ENCODE measurements at places on chromosomes 7 and 10.
A peak's percentile ranks its signal among the peaks of the same experiment; 100 is the strongest.

- peak; percentile 92 for DNase-seq
Measured at GRCh38 chr10:122112625-122113160, 123.7 kb downstream of the TACC2 start.

GRCh38 chr7:2245883-2246675 lies 4.1 kb downstream of the NUDT1 start:
- DNase-seq: no peak

DNA sequence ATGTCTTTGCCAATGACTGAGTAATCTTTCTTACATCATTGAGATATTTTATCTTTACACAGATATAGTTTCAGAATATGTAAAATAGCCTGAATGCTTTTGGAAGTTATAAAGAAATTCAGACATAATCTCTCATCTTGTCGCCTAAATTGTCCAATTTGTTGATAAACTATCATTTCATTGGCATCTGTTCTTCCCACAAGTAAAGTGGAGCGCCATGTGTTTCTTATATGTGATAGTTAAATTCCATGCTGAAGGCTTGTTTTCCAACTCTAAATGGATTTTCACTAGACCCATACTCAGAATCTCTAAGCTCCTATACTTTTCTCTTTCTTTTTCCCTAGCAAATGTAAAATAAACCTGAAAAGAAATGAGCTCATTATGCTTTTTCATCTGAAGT lies 640.1 kb upstream of the MBL2 start:
- DNase-seq: no peak

DNA sequence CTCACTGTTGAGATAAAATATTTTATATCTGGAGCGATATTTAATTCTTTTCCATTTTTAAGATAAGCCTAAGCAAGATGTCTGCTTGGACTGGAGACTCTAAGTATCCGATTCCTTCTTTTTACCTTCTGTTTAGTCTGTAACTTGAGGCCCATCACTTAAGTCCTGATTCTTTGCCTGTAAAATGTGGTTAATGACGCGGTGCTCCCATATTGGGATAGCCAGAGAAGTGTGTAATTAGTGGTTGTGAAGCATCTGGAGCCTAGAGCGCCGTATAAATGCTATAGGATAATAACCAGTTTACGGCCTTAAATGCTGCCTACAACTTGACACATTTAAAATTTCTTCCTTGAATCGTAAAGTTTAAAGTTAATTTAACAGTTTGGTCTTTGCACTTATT lies 132.9 kb downstream of the CHN2 start:
- DNase-seq: no peak

- no peak for DNase-seq
Measured at GRCh38 chr10:90846746-90847145, 11.1 kb downstream of the HTR7 start.

DNA sequence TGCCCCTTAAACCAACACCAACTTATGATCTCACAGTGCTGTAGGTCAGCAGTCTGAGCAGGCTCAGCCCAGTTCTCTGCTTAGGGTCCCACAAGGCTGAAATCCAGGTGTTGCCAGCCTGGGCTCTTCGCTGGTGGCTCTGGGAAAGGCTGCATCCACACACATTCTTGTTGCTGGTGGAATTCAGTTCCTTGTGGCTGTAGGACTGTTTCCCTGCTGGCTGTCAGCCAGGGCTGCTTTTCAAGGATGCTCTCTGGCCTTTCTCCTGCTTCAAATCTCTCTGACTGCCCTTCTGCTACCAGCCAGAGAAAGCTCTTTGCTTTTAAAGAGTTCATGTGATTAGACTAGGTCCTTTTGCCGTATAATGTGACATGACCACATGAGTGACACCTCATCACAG lies 15.3 kb downstream of the POLL start:
- DNase-seq: no peak

DNA sequence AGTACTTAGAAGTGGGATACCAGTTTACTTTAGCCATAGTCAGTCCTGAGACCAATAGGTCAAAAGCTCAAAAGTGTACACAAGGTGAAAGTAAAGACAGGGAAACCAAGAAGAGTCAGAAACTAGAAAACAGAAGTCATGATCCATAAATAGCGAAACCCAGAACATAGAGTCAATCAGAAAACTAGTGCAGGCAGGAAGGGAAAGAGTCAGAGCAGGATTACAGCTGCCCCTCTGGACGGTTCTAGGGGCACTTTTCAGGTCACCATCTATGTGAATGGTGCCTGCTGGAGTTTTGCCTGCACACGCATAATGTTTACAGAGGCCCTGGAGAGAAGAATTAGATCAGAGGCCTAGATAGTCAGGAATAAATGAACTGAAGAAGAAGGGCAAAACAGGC lies 22.4 kb upstream of the DMTF1 start:
- no peak for DNase-seq

DNA sequence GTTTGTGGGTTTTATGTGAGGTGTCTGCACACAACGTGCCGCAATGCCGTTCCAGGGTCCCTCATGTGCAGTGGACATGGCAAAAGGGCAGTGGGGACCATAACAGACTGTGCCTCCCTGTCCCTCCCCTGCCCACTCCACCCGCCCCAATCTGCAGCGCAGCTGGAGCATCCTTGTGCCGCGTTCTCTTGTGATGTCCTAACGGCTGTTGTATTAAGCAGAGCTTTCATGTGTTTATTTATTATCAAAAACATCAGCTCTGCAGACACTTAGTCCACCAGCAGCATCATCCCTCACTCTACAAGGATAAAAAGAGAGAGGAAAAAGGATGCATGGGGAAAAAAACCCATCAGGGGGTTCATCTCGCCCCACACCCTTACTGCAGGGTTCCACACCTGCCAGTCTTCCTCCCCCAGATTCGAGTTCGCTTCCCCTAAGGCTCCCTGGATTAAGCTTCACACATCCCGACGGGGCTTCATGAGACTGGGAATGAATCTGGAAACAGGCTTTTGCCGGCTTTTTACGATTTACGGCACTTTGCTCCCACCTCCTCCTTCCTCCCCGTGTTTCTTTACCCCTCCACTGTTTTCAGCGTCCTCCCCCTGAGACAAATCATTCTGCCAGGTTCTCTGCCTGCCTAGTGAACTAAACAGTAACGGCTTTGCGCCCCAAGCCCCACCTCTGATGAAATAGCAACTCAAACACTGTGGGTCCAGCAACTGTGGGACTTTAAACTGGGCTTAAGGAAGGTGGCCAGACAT lies 301.4 kb downstream of the CAMK1D start:
- DNase-seq: no peak

DNA sequence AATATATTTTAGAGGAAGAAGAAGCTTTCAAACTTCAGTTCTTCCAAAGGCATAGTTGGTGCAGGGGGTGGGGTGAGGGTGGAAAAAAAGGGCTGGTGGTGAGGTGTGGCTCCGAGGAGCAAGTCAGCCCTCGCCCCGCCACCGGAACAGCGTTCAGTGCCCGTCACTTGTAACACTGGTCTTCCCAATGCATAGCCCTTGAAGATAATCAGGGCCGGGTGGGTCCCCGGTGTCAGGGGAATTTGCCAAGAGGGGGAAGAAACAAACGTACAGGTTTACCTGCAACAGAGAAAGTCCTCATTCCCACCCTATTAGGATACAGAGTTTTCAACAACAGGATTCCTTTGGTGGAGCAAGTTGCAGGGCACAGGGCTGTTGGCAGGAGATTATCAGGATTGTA lies 1.5 kb downstream of the SVOPL start:
- no peak for DNase-seq

DNA sequence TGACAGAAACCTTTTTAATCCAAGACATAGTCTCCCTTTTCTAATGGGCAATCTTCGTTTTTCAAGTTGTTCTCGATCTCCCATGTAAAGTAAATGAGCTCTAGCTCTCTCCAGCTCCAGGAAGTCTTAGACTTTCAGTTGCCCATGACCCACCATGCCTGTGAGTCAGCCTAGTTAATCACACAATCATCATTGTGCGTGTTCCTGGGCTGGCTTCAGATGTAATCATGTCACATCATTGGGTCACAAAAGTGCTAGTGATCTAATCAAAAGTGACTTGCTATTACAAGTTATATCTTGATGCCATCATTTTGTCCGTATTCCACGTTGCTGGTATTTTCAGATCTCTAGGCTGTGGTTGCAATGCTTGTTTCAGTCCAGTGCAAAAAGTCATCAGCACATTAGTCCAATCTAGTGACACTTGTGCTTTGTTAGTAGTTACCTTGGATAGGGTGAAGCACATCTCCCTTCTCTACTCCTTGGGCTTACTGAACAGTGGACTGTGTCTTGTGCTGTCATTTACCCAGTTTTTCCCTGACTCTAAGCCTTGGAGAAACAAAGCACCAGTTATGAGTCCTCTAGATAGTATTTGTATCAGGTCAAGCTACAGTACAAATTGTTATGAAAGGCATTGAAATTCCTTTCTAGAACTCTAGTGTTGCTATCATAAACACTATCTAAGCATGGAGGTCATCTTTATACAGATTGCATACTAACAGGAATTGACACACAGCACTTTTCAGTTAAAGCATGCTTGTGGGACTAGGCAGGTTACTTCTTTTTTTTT lies 316.6 kb downstream of the GFRA1 start:
- peak; percentile 41 for DNase-seq

DNA sequence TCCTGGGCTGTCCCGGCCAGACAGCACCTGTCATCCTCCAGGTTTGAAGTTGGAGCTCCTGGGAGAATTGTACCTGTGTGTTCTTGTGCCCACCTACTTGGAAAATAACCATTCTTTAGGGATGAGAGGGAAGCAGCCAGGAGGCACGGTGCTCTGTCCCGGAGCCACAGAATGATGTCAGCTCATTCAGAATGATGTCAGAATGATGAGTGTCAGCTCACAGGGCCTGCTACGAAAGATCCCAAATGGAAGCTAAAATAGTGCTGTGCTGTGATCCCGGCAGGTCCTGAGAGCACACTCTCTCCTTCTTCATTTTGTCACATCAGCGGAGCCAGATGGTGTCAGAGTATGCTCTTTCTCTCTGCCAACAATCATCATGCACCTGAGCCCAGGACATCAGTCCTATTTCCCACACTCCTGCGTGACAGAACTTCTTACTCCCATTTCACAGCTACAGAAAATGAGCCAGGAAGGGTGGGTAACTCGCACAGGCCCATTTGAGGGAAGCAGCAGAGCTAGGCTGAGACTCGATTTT lies 8.3 kb downstream of the ABCA13 start:
- no peak for DNase-seq

DNA sequence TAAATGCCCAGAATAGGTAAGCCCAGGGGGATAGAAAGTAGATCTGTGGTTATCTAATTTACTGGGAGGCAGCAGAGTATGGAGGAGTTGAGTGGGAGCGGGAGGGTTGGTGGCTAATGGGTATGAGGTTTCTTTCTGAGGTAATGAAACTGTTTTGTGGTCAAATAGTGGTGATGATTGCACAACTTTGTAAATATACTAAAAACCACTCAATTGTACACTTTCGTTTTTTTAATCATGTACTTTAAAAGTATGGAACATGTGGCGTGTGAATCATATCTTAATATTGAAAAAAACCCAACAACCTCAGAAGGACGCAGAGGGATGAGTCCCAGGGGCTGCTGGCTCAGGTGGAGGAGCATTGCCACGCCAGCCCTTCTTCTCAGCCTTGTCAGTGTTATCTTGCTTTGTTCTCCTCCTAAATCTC lies 118.1 kb downstream of the WDR11 start:
- no peak for DNase-seq

GRCh38 chr10:112314822-112315474 lies 31.7 kb downstream of the TECTB start:
- peak; percentile 58 for DNase-seq

GRCh38 chr7:16755397-16755796 lies 1.8 kb downstream of the TSPAN13 start:
- peak; percentile 41 for DNase-seq

- DNase-seq: peak; percentile 77
Measured at GRCh38 chr7:148697256-148698006, 1.3 kb upstream of the CUL1 start.

- DNase-seq: no peak
Measured at GRCh38 chr7:99837649-99838361, 10.0 kb downstream of the CYP3A43 start.

GRCh38 chr10:119454316-119454715 lies 88.2 kb downstream of the RGS10 start:
- DNase-seq: no peak

DNA sequence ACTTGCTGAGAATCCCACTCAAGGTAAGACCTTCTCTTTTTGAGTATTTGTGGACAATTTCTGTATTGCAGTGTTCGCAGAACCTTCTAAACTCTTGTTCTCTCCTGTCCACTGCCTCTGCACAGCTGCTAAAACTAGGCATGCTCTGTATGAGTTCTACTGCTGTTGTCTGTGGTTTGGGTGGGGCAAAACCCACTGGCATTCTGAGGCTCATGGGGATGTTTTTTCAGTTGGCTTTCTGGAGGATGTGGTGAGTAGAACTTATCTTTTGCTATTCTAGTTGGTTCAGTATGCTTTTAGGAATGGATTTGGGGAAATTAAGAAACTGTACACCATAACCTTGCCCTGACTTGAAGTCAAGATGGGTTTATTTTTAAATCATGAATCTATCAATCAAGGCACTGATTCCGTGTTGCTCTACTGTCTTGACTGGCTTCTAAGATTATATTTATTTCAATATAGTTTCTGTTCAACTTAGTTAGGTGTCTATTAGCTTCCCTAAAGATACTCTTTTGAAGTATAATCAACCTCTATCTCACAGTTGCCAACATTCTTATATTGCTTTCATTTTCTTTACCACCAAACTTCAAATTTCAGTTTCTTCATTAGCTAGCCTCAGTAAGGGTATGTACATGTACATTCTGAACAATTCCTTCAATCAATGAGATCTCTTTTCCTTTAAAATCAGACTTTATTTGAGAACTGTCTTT lies 25.0 kb upstream of the C1GALT1 start:
- DNase-seq: peak; percentile 96

- DNase-seq: no peak
Measured at GRCh38 chr7:17206349-17206905, 92.0 kb upstream of the AHR start.

GRCh38 chr7:45890902-45891461 lies 2.7 kb downstream of the IGFBP1 start:
- DNase-seq: peak; percentile 55

- peak; percentile 52 for DNase-seq
Measured at GRCh38 chr7:148773334-148773733, 74.6 kb downstream of the CUL1 start.

- no peak for DNase-seq
Measured at GRCh38 chr10:23917251-23917840, 291.6 kb upstream of the KIAA1217 start.

GRCh38 chr10:5890452-5890915 lies 441 bp downstream of the FBH1 start:
- peak; percentile 19 for DNase-seq

- peak; percentile 85 for DNase-seq
Measured at GRCh38 chr7:110775046-110775445, 315.9 kb upstream of the LRRN3 start.

- DNase-seq: no peak
Measured at GRCh38 chr7:85074016-85074415, 112.8 kb downstream of the SEMA3D start.

DNA sequence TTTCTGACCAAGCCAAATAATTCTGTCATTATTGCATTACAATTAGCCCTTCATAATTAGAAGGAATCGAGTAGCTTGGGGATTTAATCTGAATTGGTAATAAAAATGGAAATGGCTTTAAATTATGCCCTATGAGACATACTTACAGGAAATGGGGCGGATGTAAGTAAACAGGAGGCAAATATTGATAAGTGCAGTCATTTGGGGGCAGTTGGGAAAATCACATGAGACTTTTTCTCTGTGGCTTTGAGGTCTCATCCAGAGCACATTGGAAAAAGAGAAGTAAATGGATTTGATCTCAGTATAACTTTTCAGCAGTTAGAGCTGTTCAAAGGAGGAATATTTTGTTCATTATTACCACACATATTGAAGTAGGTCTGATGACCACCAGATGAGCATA lies 307.8 kb upstream of the POM121L12 start:
- no peak for DNase-seq

All from fibroblast of skin of back (primary cell).